Activated T-helper 1 cell treated with anti-CD3 and anti-CD28 coated beads, Interleukin-2, amount 50 U/mL, for 16 hours (primary cell): ENCODE measurements at places on chromosomes 5 and 9.

- DNase-seq, result no peak
Measured at GRCh38 chr5:142346706-142347105, 21.9 kb upstream of the SPRY4 start.

- DNase-seq, result no peak
Measured at GRCh38 chr9:27536168-27536567, 6.6 kb upstream of the MOB3B start.

DNA sequence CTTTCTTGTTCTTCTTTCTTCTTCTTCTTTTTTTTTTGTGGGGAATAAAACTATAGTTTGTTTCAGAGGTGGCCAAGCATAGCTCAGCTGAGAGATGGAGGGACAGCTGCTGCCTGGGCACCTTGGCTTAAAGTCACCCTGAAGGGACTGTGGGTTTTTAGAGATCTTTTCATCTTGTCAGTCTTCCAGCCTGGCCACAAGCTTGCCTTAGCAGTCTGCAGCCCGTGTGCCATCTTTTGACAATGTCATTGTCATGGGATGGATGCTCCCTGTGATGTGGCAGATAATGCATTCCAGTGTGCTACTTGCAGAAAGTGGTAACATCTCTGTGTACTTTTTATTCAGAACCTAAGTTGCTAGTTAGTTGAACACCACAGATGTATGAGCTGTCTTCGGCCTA is 280.8 kb downstream of the FANCC start:
- DNase-seq, result no peak

DNA sequence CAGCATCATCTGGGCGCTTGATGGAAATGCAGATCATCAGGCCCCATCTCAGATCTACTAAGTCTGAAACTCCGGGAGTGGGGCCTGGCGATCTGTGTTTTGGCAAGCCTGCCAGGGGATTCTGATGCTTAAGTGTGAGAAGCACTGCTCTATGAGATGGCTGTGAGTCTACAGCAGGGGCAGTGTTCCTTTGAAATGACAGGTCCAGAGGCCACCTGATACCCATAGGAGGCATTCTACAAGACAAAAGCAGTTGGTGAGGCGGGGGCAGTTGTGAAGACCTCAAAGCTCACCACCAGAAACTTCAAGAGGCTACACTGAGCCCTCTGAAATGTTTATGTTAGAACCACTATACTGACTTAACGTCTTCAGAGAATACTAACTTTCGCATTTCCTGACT is 86.9 kb upstream of the SPATA31D4 start:
- DNase-seq, result no peak

DNA sequence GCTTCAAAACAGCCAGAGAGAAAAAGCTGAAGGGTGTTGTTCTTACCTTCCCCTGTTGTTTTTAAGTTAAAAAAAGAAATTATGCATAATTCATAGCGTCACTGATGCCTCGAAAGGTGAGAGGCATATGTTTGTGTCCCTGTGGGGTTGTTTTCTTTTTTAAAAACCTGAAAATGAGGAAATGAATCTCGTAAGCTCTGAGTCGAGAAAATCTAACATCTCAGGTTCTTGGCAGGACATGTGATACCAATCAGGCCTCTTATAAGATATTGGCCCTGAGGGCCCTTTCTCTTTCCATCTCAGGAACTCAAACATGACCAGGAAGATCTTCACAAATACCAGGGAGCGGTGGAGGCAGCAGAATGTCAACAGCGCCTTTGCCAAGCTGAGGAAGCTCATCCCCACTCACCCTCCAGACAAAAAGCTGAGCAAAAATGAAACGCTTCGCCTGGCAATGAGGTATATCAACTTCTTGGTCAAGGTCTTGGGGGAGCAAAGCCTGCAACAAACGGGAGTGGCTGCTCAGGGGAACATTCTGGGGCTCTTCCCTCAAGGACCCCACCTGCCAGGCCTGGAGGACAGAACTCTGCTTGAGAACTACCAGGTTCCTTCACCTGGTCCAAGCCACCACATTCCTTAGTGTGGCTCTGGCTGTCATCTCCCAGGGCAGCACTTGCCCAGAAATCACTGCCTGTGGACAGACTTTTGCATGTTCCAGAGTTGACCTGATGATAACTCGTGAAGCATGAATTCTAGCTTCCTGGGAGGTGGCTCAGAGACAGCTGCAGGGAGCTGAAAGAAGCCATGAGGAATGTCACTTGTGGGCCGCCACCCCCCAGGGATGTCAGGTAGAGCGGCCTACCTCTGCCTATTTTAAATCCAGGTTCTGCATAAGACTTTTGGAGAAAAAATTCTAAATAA is at the start of gene TAL2:
TSS of gene TAL2 (plus strand) at position 274 of the 921 bp plus-strand sequence. CDS start at position 314, 40 bp downstream.
- no peak for DNase-seq

DNA sequence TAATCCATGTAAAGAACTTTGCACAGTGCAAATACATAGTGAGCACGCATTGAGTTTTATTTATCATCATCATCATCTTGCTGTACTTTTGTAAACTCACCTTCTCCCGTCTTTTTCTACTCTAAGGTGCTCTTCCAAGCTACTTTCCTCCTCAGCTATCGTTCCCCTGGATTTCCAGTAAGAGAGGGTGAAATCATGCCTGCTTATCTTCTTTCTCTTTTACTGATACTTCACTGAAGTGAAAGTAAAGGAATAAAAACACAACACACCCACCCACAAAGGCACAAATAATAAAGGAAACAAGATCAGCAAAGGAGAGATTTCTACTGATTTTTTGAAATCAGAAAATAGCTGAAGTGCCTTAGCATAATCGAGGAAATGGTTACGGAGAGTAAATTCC is 509.9 kb downstream of the RAB3C start:
- DNase-seq, result no peak

GRCh38 chr9:136171009-136171800 is 33.7 kb downstream of the LHX3 start:
- DNase-seq, result no peak

- no peak for DNase-seq
Measured at GRCh38 chr9:81648891-81649290, 40.5 kb downstream of the TLE1 start.

DNA sequence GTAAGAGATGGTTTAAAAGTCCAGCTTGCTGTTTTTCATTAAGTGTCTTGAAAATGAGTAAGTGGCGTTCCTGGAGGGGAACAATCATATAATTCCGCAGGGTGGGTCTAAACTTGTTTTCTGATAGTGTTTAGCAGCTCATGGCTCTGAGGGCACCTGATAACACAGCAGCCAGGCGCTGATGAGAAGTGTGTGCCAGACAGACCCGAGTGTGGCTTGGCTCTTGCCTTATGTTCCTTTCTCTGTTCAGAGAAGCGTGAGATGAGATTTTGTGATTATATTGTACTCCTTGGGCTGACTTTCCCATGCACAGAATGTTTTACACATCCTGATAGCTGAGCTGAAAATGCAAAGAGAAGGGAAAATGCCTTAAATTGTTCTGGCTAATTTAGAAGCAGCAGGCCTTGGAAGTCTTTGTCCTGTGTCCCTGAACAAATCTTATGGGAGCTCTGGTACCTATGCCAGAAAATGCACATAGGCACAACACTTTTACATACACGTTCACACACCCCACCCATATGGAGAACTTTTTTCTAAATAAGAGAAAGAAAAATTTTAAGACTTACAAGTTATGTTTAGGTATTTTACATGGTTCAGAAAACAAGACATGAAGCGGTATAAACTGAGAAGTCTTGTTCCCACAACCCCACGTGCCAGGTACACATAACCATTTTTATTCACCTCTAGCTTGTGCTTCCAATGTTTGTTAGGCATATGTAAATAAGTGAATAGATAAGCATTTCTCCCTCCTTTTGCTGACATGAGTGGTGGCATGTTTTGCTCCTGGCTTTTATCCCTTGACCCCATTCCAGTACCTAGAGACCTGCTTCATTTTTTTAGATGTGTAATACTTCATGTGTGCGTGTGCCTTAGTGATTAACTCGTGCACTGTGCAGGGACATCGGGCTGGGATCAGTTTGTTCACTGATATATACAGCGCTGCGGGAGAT is 152.2 kb upstream of the OTULINL start:
- DNase-seq, result no peak

DNA sequence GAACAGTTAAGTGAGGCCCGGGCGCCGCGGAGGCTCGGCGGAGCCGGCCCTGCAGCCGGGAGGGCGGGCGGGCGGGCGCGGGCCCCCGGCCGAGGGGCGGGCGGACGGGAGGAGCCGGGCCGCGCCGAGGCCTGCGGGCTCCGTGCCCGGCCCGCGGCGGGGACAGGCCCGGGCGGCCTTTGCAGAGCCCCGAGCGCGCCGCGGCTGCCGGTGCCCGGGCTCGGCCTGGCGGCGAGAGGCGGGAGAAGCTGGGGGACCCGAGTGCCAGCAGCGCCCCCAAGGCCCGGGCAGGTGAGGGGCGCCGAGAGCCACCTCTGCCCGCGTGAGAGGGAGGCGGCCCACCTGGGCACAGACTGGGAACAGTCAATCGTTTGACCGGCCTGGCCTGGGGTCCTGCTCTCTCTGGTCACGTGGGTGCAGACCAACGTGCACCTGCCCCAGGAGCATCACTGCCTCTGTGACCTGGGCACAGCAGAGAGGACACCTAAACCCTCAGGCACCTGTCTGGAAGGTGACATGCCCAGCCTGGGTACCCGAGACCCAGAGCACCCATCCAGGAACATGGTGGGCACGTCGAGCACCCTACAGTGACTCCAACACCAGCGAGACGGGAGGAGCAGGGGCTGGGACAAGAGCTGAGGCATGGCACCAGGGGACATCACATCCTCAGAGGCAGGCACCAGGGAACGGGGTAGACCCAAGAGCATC is 531 bp downstream of the MVB12B start:
- DNase-seq, result no peak

GRCh38 chr5:93609762-93610161 is 26.7 kb downstream of the NR2F1 start:
- DNase-seq, result no peak

- no peak for DNase-seq
Measured at GRCh38 chr5:81310402-81311063, 9.1 kb downstream of the ZCCHC9 start.

DNA sequence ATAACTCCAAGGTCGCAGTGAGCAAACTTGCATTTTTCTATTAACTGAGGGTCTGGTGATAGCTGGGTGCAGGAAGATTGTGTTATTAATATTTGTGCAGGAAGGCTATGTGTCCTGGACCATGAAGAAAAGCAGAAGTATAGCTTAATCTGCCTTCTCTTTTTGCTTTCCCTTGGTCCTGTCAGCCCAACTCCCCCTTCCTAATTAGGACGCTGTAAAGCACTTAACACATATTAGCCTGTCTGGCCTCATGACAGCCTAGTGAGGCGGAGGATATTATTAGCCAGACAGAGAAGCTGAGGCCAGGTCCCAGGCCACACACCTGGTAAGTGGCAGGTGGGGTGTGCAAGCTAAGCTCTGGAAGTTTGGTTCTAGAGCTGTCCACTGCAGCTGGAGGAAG is 29.5 kb downstream of the SLC46A2 start:
- DNase-seq, result no peak

DNA sequence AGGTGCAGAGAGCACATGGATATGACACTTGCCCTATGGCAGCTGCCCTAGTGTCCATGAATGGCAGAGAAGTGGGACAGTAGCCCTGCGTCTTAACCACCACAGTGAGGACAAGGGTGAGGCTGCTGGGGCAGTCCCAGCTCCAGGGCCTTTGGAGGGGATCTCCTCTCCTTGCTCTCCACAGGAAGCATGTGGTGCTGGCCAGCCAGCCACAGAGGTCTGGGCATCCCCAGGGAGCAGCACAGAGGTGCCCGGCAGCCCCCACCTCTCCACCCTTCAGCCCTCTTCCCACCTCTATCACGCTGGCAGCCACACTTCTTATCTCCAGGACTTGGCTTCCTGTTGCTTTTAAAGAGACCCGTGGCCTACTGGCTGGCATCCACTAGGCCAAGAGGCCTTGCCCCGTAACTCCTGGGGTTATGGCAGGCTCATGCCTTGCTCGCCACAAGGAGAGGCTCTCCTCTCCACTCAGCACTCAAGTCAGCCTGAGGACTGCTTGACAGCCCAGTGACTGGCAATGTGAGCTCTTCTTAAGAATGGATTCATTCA is 21.9 kb downstream of the CSF2 start:
- no peak for DNase-seq
